T-helper 22 cell (primary cell): ENCODE measurements at places on chromosomes 11 and 22.

DNA sequence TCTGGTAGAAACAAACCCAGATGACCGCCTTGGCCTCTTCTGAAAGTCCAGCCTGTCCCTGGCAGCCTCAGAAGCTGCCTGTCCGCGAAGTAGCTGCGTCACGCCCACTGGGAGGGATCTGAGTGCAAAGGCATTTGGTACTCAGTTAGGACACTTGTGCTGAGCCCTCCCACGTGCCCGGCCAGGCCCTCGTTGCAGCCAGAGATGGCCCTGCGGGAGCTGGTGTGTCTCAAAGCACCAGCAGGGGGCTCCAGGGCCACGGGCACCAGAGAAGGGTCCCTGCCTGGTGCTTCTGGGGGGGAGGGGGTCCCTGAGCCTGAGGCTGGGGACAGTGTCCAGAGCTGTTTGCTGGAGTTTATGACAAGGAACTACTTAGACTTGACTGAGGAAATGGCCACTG is 5.8 kb downstream of the SELENOO start:
- no peak for DNase-seq

DNA sequence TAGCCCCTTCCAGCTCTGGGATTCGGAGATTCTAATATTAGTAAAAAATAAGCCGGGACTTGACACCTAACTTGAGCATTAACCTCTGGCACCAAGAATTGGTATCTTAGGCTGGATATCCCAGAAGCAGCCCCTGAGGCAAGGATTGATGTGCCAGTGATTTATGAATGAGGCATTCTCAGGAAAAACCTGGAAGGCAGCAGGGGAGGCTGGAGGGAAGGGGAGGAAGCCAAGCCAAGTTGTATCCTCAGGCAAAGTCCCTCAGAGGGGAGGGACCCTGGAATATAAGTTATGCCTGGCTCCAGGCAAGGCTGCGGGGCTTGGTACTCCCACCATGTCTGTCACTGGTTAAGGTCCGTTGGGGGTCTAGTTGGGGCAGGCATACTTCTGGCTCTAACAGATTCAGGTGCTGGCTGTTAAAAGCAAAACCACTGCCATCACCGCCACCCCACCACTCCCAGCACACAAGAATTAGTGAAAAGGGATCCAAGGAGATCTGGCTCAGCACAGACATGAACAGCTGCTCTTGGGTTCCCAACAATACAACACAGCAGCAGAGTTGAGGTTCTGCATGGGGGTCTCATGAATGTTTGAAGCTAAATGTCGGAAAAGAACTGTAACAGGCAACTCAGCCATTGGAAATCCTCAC is 29.8 kb downstream of the LMO2 start:
- no peak for DNase-seq

- DNase-seq, result no peak
Observed at GRCh38 chr11:63507511-63507910, 1.6 kb downstream of the LGALS12 start.

DNA sequence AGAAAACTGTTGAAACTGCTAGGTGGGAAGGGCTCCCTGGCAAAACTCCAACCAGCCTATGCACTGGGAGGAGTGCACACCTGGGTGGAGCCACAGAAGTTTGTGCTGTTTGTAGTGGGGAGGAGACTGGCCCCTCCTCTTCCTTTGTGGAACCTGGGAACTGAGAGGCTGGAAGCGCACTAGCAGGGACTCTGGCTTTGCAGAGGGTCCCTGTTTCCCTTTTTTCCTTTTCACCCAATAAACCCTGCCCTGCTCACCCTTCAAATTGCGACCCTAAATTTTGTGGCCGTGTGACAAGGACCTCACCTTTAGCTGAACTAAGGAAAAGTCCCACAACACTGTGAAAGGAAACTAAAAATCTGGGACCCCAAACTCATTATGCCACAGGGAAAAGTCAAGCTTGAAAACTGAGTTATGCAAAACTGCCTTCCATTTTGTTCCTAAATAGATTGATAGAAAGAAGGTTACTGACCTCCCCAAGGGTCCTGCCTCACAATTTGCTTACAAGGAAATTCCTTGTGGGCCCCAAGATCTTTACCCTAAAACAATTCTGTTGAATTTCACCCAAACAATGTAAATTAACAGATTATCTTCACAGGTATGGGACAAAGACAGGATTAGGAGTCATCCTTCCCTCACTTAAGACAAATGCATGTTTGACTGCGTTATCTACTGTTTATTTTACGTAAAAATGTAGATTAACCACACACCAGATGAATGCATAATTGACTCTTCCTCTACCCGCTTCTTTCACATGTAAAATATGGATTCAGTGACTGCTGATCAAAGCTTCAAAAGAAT is 81.0 kb downstream of the SLC36A4 start:
- DNase-seq, result no peak

DNA sequence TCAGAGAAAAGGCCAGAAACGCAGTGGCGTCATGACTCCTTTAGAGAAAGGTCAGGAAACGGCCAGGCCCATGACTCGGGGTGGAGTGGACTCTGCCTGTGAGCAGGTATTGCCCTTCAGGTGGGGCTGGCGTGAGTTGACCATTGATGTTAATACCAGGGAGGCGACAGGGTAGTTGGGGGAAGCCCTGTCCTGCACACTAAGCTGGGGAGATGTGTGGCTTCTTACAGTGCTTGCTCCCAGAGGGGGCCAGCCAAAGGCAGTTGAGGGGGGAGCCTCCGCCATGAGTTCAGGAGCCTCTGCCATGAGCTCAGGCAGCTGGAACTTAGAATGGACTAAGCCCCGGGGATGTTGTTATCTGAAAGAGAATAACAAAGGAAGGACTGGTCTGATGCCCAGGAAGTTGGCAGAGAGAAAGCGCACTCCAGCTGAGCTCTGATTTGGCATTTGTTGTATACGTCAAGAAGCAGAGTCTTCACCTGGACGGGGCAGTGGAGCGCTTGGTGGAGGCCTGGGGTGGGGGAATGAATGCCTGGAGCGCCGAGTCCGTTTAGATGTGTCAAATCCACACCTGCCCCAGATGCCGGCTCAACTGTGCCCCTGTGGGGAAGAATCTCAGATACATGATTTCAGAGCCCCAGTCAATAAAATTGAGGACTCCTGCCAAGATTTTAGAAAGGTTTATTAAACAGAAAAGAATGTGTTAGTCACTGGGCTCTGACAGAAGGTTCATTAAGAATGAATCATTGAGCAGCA is 222.5 kb downstream of the TBC1D22A start:
- no peak for DNase-seq

DNA sequence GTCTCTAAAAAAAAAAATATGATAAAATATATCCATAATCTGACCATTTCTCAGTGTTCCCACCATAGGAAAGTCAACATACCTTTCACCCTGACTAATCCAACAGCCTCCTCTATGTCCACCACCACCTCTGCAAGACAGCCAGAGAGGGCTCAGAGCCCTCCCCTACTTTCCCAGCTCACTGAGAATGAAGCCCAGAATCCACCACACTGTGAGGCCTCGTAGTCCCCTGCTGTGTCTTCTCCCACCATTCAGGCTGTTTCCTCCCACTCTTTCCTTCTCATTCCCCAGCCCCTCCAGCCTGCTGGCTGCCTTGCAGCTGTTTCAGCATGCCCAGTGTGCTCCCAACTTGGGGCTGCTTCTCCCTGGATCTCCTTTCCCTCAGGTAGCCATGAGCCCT is 27.0 kb downstream of the SGSM3 start:
- no peak for DNase-seq

DNA sequence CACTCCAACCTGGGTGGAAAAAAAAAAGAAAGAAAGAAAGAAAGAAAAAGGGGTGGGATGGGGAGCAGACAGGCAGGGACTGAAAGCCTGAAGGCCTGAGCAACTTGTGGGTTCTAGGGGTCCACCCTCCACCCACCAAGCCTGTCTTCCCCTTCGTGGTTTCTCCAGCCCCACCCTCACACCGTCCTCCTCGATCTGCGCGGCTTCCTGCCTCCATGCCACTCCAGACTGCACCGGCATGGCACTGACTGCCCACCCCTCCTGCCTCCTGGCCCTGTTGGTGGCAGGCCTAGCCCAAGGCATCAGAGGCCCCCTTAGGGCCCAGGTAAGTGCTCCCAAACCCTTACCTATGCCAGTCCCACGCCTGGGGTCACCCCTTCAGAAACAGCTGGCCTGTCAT is at the start of gene CTSW:
CTSW (plus strand) TSS at position 221 of the 400 bp plus-strand sequence; CDS start at position 239, 18 bp downstream.
- DNase-seq, result no peak

- DNase-seq, result peak; percentile 39
Observed at GRCh38 chr22:37222440-37222971, 10.2 kb upstream of the SSTR3 start.

- no peak for DNase-seq
Observed at GRCh38 chr22:22752556-22753477, 108.4 kb downstream of the GGTLC2 start.

- no peak for DNase-seq
Observed at GRCh38 chr11:70656252-70656651, 257.9 kb downstream of the CTTN start.

- DNase-seq, result no peak
Observed at GRCh38 chr11:120547811-120548681, 36.5 kb downstream of the GRIK4 start.

DNA sequence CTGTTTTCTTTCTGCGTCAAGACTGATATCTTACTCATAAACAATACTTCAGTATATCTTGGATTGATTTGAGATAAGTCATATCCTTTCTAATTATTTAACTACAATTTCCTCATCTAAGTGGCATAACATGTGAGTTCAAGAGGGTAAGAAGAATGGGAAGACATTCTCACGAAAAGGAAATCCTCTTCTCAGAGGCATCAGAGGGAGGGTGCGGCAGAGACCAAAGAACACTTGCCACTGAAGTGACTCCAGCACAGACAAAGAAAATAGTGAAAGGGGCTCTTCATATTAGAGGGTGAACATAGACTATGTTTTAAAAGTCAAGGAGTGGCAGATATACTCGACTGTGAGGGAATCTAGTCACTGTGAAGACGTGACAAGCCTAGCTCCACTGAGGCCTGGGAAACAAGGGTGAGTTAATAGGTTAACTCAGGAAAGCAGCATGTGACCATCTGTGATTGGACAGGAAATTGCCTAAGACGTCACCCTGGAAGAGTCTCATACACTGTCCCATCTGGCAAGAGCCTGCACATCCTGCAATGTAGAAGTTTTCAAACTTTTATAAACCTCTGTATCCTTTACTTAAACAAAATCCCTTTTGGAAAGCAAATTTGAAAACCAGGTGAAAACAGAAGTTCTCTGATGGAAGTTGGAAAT is 1.9 kb upstream of the MMP1 start:
- DNase-seq, result no peak

DNA sequence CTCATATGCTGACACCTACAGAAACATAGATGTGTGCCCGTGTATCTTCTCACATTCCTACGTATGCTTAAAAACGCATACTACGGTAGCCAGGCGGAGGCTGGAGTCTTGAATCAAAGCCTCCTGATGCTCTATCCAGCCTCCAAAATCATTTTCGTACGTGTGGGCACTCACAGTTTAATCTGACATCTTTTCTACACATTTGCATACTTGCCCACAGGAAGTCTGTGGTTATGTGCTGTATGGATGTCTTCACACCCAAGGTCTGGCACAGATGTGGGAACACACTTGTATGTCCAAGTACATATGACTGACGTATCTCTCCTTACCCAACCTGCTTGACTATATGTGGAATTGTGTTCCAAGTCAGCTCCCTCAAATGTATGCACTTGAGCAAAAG is 561.8 kb upstream of the CADM1 start:
- no peak for DNase-seq

DNA sequence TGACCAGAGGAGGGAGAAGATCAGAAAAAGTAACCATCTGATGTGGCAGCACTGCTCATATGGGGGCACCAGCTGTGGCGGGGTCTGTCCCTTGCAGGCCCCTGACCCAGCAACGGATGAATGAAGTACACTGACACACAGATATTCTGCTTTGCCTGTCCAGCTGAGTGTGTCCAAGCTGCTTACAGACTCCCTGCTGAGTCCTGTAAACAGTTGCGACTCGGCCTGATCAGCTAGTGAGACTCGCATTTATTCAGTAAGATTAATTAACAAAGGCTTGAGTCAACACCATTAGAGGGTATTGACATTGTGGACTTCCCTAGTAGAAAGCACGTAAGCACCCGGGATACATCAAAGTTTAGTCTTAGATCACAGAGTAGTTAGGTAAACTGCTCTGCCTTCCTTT is 15.3 kb upstream of the OR10D3 start:
- no peak for DNase-seq

DNA sequence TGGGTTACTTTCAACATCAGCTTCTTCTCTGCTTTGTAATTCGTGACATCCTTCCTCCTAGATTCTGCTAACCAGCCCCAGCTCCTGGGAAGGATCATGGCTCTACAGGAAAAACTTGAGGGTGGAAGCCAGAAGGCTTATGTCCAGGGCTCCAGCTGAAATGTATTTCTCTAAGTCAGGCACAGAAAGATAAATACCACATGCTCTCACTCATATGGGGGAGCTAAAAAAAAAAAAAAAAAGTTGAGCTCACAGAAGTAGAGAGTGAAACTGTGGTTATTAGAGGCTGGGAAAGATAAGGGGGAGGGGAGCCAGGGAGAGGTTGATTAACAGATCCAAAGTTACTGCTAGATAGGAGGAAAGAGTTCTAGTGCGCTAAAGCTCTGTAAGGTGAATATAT is 74.9 kb downstream of the DSCAML1 start:
- no peak for DNase-seq

- DNase-seq, result no peak
Observed at GRCh38 chr11:70065318-70066135, 12.6 kb upstream of the ANO1 start.

DNA sequence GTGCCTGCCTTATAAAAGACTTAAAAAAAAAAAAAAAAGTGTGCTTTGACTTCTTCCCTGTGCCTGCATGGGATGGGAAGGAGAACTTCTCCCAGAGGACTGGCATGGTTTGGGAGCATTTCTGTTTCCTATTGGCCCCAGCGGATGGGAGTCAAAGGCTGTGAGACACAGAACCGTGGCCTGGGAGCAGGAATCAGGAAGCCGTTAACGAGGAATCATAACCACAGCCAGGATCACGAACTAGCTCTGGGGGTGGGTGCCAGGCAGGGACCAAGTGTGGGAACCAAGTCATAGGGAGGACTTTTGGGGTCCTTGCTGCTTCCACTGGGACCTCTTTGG is 526 bp downstream of the C1QTNF6 start:
- DNase-seq, result no peak

GRCh38 chr11:78334109-78334508 is 83.5 kb downstream of the GAB2 start:
- DNase-seq, result no peak

DNA sequence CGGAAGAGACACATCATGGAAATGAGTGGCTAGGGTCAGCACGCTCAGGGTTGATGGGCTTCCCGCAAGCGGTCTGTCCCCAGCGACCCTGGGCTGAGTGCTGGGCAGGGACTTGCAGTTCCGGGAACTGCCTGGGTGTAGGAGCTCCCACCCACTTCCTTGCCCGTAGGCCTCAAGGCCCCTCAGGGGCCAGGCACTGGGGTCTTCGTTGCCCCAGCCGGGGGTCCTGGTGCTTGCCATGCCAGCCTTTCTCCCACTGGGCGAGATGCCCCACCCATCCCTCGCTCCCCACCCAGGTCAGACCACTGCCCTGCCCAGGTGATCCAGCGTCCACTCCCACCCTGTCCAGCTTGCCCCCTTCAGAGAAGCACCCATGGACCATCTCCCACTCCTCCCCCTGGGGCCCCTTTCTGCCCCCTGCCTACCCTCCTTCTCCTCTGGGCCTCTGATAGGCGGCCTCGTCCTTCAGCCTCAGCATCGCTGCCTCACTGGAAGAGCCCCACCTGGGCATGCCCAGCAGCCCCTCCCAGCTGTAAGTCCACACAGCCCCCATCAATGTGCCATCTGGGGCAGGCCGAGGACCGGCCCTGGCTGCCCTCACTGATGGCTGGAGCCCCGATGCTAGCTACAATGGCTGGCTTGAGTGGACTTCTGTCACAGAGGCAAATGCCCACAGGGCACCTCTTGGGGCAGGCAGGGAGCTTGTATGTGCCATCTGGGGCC is 17.8 kb upstream of the DGCR8 start:
- DNase-seq, result no peak
